Glutamatergic neuron (in vitro differentiated cells): ENCODE measurements at places on chromosomes 16 and 17. TPM values are rescaled to one million over a fixed set of nuclear protein-coding genes. Genes with fewer than 3 reads are reported as not detected.

GRCh38 chr17:2962729-2963128 lies 100.7 kb downstream of the OR1D5 start:
- no peaks in the 10 kb centered on the region for H3K36me3 ChIP-seq
- H3K27me3 ChIP-seq = peaks cover 8% of the 10 kb centered on the region
- peaks cover 16% of the 10 kb centered on the region for H3K4me1 ChIP-seq
- H3K4me3 ChIP-seq = no peak overlapping the region
- no peak overlapping the region for H3K27ac ChIP-seq

DNA sequence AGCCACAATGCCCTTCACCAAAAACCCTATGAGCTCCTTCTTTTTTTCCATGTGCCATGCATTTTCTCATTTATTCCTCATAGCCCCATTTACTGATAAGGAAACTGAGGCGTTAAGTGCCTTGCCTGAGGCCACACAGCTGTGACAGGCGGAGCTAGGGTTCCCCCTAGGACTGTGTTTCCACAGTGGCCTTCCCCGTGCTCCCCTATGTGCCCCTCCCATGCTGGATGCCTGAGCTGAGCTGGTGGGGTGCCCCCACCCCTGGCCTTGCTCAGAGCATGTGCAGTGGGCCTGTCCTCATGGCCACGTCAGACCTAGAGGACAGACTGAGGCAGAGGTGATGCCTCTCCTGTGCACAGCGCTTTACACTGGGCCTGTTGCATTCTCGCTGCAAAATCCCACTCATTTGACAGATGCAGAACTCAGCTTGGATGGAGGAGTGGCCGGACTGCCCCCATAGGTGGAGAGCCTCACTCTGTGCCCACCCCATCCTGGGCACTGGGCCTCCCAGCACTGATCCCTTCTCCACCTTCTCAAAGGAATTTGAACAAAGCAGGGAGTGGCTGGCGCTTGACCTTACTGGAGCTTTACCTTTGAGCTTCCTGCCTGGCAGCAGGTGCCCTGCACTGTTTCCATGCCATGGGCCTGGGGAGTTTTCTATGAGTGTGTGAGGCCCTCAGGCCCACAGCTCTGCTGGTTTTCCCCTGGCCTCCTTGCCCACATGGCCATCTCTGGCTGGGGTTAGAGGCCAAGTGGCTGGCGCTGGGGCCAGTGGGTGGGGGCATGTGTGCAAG lies 2.6 kb downstream of the MAP2K3 start:
- peaks cover under 1% of the 10 kb centered on the region for H3K36me3 ChIP-seq
- no peak overlapping the region for H3K27ac ChIP-seq
- peak overlapping the region; percentile 91 for H3K4me3 ChIP-seq
- DNase-seq = no peak

- H3K4me3 ChIP-seq = no peak overlapping the region
- H3K27me3 ChIP-seq = peaks cover 8% of the 10 kb centered on the region
- no peak overlapping the region for H3K27ac ChIP-seq
- peaks cover 5% of the 10 kb centered on the region for H3K4me1 ChIP-seq
- no peaks in the 10 kb centered on the region for H3K36me3 ChIP-seq
Measured at GRCh38 chr17:58525239-58525638, 10.8 kb upstream of the MTMR4 start.

- H3K36me3 ChIP-seq = no peaks in the 10 kb centered on the region
- no peak overlapping the region for H3K27ac ChIP-seq
- H3K4me3 ChIP-seq = no peak overlapping the region
- no peaks in the 10 kb centered on the region for H3K4me1 ChIP-seq
Measured at GRCh38 chr16:57720142-57720575, 15.4 kb upstream of the KATNB1 start.

DNA sequence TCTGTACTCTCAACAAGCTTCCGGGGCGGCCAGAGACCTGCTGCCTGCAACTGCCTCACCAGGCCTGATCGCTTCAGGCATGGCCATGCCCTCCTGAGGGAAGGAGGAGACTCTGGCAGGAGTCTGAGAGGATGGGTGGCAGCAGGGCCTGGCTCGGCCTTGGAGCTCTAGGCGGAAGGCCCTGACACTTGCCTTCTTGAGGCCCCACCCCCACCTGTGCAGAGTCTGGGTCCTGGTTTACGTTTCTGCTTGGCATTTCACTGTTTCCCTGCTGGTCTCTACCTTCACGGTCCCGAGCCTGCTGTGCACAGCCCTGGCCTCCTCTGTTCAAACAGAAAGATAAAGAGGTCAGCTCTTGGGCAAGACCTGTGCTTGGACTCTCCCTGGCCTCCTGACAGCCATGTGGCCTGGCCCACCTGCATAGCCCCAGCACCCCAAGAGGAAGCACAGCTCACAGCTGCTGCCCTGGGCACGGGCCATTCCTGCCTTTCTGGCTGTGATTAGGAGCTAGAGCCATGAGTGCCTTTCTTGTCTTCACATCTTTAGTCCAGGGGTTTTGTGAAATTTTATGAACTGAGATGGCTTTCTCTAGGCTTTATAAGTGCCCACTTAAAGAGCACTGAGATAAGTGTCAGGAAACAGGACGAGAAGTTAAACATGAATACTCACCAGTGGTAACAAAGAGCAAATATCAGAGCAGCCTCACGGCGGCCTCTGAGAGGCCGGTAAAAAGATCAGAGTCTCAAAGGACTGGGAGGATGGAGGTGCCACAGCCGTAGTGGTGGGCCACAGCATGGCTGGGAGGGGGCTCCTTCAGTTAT lies 25.6 kb upstream of the MTSS2 start:
- peaks cover 32% of the 10 kb centered on the region for H3K4me1 ChIP-seq
- DNase-seq = no peak
- H3K36me3 ChIP-seq = no peaks in the 10 kb centered on the region
- peak overlapping the region; percentile 12 for H3K4me3 ChIP-seq
- no peak overlapping the region for H3K27ac ChIP-seq
- H3K27me3 ChIP-seq = peaks cover 4% of the 10 kb centered on the region

Gene TEKT1
- total RNA-seq = not detected

Gene TLCD3B
- 253 TPM for total RNA-seq
